ENCODE measurements at places on chromosomes 11 and 22. TPM values are rescaled to one million over a fixed set of nuclear protein-coding genes. Genes with fewer than 3 reads are reported as not detected.

Gene GGTLC3
- total RNA-seq: 13.1 TPM

GRCh38 chr11:62627713-62628112, 5.9 kb upstream of the B3GAT3 start:
- DNase-seq: no peak

DNA sequence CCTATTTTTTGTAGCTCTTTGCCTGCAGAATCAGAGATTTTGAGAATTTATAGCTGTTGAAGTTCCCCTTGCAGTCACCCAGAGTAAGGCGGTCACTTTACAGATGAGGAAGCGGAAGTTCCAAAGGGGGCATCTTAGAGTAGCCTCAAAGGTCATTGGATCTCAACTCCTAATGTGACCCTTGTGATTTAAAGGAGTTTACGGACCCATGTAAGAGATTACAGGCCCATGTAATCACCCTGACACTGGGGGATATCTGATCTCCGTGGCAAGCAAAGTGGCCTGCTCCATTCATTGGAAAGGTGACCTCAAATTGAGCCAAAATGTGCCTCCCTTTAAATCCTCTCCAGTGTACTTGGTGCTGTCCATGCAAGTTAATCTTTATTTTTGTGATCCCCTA, 15.7 kb downstream of the P2RX3 start:
- DNase-seq: no peak

DNA sequence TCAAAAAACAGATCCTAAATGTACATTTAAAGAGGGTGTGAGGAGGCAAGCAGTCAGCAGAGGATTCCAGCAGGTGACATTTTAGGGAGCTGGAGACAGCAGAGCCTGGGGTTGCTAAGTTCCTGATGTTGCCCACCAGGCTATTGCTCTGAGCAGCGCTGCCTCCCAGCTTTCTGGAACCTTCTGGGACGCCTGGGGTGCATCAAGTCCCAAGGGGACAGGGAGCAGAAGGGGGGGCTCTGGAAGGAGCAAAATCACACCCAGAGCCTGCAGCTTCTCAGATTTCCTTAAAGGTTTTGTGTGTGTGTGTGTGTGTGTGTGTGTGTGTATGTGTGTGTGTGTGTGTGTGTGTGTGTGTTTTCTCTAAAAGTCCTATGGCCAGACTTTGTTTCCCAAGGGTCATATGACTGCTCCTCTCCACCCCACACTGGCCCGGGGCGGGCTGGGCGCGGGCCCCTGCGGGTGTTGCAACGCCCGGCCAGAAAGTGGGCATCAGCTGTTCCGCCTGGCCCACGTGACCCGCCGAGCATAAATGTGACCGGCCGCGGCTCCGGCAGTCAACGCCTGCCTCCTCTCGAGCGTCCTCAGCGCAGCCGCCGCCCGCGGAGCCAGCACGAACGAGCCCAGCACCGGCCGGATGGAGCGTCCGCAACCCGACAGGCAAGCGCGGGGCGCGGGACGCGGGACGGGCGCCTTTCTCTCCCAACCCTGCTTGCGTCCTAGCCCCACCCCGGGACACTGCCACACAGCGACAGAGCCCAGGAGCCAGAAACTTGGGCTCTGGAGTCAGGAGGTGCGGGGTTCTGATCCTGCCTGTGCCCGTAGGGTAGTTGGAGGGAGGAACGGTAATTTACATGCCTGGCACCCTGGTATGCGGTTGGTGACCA, at the start of gene HMOX1:
Gene HMOX1 (plus strand): TSS at position 560 of the 887 bp plus-strand sequence. CDS start 78 bp downstream, at position 638.
- DNase-seq: peak; percentile 98

DNA sequence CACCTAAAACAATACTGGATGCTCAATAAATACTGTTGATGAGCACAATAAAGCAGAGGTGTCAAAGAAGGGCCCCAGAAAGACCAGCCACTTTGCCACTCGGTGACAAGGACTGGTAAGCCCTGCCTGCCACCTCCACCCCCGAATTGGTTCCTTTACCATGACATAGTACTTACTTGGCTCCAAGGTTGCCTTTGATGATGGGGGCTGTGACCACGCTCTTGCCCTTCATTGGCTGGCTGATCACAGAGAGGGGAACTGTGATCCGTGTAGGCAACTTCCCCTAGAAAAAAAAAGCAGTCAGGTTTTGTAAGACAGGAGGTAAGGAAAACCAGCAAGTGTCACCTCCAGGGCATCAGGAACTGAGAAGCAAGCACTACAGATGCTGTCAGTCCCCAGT, 29.7 kb downstream of the NFRKB start:
- no peak for DNase-seq

DNA sequence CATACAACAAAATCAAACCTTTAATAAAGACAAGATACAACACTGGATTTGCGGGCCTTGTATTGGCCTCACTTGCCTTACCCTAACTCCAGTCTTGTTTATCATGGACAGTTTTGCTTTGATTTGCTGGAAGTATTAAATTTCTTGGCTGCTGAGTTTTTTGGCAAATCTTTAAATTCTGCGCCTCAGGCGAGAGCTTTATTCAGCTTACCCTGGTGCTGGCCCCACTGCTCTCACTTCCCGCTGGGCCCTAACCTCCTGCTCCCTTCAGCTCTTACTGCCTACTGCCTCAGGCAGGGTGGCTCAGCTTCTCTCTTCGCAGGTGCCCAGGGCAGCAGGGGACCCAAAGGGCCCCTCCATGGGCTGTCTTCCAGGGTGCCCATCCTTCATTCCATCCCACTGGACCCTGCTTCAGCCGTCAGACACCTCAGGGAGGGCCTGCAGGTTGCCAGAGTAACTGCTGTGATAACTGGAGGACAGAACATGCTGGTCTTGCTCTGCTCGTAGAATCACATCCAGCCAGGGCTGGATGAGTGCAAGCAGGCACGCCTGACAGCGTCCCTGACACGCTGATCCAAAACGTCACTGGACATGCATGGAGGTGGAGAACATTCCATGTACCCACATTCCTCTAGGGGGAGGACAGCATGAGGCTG, 45.7 kb upstream of the TUB start:
- no peak for DNase-seq

Measured in upper lobe of right lung (tissue), 1 donor.